ENCODE measurements at places on chromosomes 1 and 21.

- DNase-seq = no peak
These were observed 92.7 kb downstream of the MAB21L3 start for GRCh38 chr1:116203920-116204319.

- no peak for DNase-seq
These were observed 140.6 kb downstream of the PEX14 start for GRCh38 chr1:10615332-10615731.

GRCh38 chr1:44239331-44239960 is 26.2 kb downstream of the DMAP1 start:
- DNase-seq = no peak

GRCh38 chr1:184859381-184860105 is 104.9 kb upstream of the EDEM3 start:
- DNase-seq = no peak

- no peak for DNase-seq
These were observed 497 bp upstream of the C1orf115 start for GRCh38 chr1:220689666-220690065.

GRCh38 chr1:6384962-6385361 is 8.6 kb downstream of the ACOT7 start:
- DNase-seq = no peak

DNA sequence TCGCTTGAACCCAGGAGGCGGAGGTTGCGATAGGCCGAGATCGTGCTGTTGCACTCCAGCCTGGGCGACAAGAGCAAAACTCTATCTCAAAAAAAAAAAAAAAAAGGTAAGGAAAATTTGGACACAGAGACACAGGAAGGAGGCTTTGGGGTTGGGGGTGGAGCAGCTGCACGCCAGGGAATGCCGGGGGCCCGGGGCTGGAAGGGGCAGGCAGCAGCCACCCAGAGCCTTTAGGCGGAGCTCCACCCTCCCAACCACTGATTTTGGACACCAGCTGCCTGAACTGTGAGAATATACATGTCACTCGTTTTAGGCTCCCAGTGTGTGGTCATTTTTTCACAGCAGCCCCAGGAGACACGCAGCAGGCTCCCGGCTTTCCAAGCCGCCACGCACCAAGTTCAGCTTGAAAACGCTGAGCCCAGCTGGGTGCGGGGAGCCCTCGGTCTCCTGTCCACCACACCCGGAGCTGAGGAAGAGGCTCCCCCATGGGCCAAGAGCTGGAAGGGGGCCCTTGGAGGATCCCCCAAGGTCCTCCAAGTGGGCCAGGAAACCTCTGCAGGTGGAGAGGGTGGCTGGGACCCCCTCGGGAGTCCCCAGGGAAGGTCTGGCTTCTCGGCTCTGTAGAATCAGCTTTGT is 5.9 kb upstream of the FAAP20 start:
- DNase-seq = no peak

- DNase-seq = no peak
These were observed 30.1 kb upstream of the PTGFRN start for GRCh38 chr1:116879478-116880133.

DNA sequence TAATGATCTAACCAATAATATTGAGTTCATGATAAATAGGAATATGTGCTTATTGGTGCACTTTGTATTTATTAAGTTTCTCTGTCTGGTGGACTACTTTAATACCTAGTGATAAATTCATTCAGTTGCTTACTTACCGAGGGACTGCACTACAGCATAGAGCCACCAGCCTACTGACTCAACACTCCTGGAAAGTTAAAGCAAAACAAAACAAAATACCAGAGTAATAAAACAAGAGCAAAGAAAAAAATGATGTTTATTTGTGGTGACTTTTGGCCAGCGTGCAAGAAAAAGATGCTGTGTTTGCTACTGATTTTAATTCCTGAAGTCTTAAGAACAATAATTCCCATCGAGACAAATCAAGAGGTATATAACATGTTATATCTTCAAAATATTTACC is 586.3 kb downstream of the PLA2G4A start:
- no peak for DNase-seq

GRCh38 chr1:23450894-23451293 is 26.3 kb upstream of the TCEA3 start:
- no peak for DNase-seq

DNA sequence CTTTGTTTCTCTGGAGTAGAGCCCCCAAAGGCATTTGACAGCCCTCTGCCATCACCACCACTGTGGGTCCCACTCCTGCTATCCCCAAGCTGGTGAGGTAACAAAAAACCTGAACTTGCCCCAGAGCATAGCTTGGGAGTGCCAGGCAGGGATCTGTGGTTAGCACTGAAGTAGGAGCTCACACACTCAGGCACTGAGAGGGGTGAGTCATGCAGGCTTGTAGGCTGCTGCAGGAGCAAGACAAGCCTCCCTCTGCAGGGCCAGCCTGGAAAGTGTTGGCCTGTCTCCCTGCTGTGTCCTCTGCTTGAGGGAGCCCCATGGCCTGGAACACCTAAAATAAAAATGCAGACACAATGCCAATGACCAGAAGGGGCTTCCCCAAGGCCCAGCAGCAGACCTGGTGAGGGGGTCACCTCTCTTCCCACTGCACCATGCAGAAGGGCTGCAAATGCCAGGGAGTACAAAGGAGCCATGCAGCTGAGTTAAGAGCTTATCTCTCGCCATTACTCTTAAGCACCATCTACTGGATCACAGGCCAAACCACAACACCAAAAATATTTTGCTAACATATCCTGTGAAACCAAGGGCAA is 108.9 kb upstream of the POGK start:
- no peak for DNase-seq

Measured in activated CD4-positive, alpha-beta T cell treated with anti-CD3 and anti-CD28 coated beads, Interleukin-2, amount 10 ng/mL, durations not matched to agents 7 days and 5 days (primary cell).